ENCODE measurements at places on chromosomes 2 and 18.

- DNase-seq, result no peak
Measured at GRCh38 chr2:60148716-60149115, 404.7 kb downstream of the BCL11A start.

DNA sequence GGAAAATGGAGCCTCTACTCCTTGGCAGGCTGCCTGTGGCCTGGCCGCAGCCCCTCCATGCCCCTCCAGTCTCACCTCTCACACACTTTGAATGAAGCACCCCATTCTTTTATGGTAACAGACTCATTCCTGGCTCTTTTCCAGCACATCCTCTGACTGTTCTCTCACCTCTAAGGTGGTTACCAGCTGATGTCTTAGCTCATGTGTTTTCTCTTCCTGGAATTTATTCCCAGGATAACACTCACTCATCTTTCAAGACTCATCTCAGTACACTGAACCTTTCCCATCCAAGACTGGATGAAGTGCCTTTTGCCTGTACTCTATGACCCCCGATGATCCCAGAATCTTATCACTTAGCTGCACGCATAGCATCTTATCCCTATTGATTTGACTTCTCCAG, 50.6 kb downstream of the SLC9A4 start:
- no peak for DNase-seq

- DNase-seq, result peak; percentile 95
Measured at GRCh38 chr2:235605312-235606003, 111.6 kb downstream of the AGAP1 start.

DNA sequence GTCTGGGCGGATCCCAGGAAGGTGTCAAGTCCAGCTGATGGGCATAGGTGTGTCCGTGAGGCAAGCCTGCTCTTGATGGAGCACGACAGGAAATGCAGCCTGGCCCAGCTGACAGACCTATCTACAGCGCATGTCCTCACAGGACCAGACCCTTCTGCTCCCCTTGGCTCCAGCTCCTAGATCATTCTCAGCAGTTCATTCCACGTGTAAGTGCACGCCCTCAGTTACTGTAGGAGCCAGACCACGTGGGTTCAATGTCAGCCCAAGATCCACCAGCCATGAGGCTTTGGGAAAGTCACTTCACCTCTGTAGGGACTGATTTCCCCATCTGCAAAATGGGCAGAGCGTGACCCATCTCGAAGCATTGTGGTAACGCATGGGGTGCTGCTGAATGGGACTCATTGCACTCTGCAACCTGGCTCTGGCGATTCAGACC, 47.8 kb downstream of the TMEM17 start:
- no peak for DNase-seq

GRCh38 chr2:224650815-224651439, 65.2 kb downstream of the CCDC195 start:
- peak; percentile 43 for DNase-seq

- peak; percentile 66 for DNase-seq
Measured at GRCh38 chr2:188984065-188984491, 9.9 kb downstream of the COL3A1 start.

- DNase-seq, result no peak
Measured at GRCh38 chr18:48621815-48622555, 83.2 kb downstream of the CTIF start.

GRCh38 chr18:12886498-12887126, 2.6 kb upstream of the PTPN2 start:
- no peak for DNase-seq

GRCh38 chr2:128589681-128590080, 271.0 kb upstream of the HS6ST1 start:
- DNase-seq, result no peak

DNA sequence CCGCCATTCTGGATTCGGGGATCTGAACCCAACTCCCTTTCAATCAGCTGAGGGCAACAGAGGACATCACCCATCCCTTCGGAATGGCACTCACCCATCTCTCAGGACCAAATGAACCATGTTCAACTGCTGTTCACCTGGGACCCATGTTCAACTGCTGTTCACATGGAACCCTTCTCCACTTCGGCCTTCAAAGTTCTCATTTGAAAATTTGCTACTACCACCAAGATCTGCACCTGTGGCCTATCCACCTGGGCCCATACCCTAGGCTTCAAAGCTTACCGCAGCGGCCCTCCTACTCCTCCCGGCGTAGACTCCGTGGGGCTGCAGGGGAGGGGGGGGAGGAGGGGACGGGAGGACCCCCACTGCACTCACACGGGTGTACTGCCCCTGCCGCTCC, 119.2 kb upstream of the ANKRD30BL start:
- no peak for DNase-seq

DNA sequence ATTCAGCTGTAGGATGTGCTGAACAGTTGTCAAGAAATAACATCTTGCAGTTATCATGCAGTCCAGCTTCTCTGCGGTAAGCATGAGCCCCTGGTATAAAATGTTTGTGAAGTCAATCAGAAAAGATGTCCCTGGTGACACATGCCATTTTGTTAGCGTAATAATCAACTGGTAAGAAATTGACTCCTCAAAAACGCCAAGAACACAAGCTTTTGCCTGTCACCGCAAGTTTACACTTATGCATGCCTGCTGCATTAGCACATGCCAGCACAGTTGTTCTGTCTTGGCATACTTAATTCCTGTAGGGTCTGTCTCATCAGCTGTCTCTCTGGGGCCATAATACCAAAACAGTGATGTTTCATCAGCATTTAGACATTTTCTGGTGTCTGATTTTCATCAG, 524.8 kb upstream of the DSEL start:
- DNase-seq, result peak; percentile 32

DNA sequence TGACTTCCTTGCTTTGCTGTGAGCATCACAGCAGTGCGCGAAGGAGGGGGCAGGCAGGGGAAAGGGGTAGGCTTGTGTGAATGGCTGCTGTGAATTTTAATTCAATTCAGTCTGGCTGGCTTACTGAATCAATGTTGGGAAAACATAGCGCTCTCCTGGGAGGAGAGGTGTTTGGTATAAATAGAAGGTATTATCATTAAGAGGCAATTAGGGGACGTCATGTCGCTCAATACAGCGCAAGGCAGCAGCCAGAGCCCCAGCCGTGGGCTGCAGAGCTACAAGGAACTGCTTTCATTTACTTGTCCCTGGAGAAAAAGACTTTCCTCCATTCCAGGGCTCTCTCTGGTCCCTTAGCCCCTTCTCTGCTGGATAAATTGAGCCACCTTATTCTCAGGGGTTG, 181.4 kb upstream of the MSH6 start:
- no peak for DNase-seq

GRCh38 chr18:26925313-26925712, 59.8 kb upstream of the AQP4 start:
- DNase-seq, result no peak

- DNase-seq, result no peak
Measured at GRCh38 chr2:62573137-62573731, 67.2 kb upstream of the TMEM17 start.

DNA sequence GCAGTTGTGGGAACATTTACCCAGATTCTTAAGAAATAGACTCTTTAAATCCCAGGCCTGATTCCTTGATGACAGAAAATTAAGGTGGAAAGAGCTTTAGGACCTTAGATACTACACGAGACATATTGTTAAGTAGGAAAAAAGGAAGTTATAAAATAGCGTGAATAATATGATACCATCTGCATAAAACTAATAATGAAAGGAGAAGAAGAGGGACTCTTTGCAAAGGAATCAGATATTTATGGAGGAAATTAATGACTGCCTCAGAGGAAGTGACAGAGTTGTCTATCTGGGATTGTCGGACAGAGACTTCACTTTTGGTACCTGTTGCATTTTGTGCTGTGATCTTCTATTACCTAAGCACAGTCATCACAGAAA, 20.8 kb downstream of the APCDD1 start:
- no peak for DNase-seq

DNA sequence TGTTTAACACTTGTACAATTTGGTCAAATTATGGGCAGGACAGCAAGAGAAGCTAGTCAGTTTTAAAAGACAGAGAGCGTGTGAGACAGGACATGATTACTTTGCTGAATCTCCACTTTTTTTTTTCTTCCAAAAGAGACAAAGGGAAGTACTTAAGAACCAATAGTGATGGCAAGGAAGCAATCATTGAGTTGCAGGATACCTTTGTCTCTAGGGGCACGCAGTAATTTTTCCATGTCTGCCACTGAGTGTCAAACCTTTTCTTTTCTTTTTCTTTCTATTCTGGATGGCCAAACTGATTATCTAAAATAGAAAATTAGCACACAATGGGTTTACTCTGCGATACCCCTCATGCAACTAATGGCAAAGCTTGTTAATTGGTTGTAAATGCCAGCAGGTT, 533.0 kb downstream of the PLCL1 start:
- DNase-seq, result no peak

DNA sequence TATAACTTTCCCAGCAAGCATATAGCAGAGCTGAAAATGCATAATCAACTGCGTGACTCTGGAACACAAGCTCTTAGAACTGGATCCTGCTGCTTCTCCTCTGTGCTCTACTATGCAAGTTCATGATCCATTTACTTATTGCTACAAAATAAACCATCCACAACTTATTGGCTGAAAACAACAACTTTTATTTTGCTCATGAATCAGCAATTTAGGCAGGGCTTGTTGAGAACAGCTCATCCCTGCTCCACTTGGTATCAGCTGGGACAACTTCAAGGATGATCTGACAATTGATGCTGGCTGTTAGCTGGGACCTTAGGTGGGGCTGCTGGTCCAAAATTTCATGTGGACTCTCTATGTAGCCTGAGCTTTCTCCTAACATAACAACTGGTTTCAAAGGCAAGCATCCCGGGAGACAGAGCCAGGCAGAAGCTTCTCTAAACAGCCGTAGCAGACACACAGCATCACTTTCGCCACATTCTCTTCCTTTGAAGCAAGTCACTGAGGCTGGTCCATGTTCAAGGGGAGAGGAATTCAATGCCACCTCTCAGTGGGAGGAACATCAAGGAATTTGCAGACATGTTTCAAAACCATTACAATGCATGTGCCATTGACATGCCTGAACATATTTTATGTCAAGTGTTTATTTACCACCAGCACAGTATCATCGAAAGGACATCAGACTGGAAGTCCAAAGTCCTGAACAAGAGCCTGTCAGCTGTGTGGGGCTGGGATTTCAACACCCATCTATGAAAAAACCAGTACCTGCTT, 153.1 kb upstream of the PKDCC start:
- no peak for DNase-seq

- DNase-seq, result no peak
Measured at GRCh38 chr2:204437408-204437807, 107.9 kb upstream of the PARD3B start.

DNA sequence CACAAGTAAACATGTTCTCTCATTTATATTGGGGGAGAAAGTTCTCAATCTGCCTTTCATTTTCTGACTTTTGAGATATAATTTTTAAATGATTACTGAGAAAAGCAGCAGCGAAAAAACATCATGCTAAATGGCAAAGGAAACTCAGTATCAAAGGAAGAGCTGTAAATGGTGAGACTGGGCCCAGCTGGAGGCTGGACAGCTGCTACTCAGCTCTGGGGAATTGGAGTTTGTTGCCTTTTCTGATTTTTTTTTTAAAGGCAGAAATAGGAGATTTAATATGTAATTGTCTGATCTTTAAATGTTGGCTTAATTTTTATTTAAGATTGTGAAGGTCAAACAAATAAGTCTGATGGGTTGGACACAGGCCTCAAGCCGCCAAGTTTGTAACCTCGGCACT, 137.1 kb upstream of the TACR1 start:
- DNase-seq, result no peak

- DNase-seq, result no peak
Measured at GRCh38 chr2:105307550-105307949, 22.0 kb downstream of the TGFBRAP1 start.

DNA sequence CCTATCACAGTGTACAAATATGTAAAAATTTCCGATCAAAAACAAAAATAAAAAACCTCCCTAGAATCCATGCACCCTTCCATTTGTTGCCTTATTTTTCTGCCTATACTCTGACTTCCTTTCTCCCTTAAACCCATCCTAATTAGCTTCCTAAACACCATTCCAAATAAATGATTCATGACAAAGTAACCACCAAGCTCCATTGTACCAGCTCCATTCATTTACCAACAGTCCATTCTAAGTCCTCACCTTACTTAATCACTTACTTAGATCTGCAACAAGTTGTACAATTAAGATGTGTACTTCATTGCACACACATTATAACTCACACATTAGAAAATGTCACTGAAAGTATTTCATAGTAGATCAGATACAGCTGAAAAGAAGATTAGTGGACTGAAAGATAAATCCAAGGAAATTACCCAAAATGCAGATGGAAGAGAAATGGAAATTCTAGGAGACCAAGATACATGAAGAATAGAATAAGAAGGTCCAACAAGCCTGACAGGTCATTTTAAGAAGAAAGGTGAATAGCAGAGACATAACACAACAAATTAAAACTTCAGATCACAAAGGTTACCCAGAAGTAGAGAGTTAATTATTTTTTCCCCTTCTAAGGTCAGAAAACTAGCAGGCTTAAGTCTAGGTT, 154.6 kb downstream of the DYM start:
- DNase-seq, result no peak

DNA sequence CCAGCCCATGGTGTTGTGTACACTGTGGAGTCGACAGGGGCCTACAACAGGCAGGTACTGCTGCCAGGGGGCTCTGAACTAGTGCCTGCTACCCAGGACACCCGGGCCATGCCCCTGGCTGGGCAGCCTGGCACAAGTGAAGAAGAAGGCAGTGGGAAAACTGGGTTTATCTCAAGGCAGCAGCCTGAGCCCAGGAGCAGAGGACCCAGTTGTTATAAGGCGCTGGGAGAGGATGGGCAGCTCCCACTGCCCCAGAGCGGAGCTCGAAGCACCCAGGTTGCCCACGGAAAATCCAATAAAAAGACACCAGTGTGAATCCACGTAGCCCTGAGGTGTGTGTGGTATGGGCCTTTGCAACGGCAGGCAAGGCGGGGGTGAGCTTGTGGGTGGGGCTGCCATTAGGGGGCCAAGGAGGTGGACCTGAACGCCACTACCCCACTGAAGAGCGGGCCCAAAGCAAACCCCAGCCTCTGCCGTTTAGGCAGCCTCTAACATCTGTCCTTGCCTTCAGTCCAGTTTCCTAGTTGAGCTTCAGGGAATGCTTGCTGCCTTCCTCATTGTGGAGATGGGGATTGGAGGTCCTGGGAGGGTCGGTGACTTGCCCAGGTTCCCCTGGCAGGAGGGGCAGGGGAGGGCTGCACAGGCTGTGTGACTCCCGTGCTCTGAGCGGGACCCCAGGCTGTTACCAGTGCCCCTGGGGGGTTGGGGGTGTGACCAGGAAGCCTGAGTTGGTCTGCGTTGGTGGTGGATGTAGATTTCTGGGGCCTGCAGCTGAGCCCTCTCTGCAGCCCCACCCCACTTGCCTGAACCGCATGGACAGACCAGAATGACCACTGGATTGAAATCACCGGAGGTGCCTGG, 16.0 kb downstream of the ARID5A start:
- no peak for DNase-seq

GRCh38 chr2:168639441-168639898, 163.0 kb upstream of the NOSTRIN start:
- DNase-seq, result peak; percentile 78

DNA sequence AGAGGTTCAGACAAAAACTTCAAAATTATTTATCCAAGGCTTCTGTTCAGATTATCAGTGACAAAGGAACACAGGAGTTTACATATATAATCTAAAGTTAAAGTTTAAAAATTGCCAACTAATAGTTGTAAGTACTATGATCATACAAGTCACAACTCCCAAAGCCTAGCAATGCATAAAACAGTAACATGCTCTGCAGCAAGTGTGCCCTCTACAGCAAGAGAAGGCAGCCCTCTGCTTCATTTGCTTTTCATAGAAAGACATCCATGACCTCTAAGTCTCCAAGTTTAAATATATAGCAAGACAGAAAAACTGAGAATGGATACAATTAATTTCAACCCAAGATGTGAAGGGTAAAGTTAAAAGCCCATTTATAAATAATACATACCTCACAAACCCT, 13.3 kb downstream of the RAB1A start:
- DNase-seq, result no peak

GRCh38 chr2:70385966-70386595, 84.2 kb upstream of the FAM136A start:
- DNase-seq, result peak; percentile 50
